ENCODE measurements at places on chromosomes 5 and 9. TPM values are rescaled to one million over a fixed set of nuclear protein-coding genes. Genes with fewer than 3 reads are reported as not detected.

Gene ADAMTS19
- 1.8 TPM for polyA plus RNA-seq

Gene ANKRD20A1
- 0.27 TPM for polyA plus RNA-seq

Gene PAX5
- not detected for polyA plus RNA-seq

Gene LIFR
- polyA plus RNA-seq: 69.2 TPM

Gene SHISAL2B
- polyA plus RNA-seq: 0.56 TPM

Gene LVRN
- not detected for polyA plus RNA-seq

Gene TNFSF15
- polyA plus RNA-seq: 7.1 TPM

Gene SPATA31E1
- polyA plus RNA-seq: 0.05 TPM

Gene CLTB
- 289 TPM for polyA plus RNA-seq

Gene NIM1K
- polyA plus RNA-seq: 0.57 TPM

Gene PCDHA12
- polyA plus RNA-seq: 7.2 TPM

Gene CCDC152
- polyA plus RNA-seq: 46.1 TPM

Gene ARHGEF39
- polyA plus RNA-seq: 5.6 TPM

Gene BHMT
- polyA plus RNA-seq: 9.7 TPM

Gene TUSC1
- polyA plus RNA-seq: 10.9 TPM

Gene PCDHGA9
- not detected for polyA plus RNA-seq

Gene ZNF658
- 1.7 TPM for polyA plus RNA-seq

Gene BTNL3
- polyA plus RNA-seq: 21.2 TPM

Gene NR5A1
- polyA plus RNA-seq: 0.13 TPM

Gene FRRS1L
- 2.6 TPM for polyA plus RNA-seq

Gene ZDHHC11B
- 1.9 TPM for polyA plus RNA-seq

Gene SHC3
- polyA plus RNA-seq: 1.5 TPM

Measured in hepatocyte (in vitro differentiated cells).